ENCODE measurements at places on chromosomes 7 and 10.

GRCh38 chr7:12398186-12398585 is 5.5 kb downstream of the VWDE start:
- DNase-seq, result no peak

- no peak for DNase-seq
Observed at GRCh38 chr7:134777908-134778580, 1.4 kb upstream of the CALD1 start.

DNA sequence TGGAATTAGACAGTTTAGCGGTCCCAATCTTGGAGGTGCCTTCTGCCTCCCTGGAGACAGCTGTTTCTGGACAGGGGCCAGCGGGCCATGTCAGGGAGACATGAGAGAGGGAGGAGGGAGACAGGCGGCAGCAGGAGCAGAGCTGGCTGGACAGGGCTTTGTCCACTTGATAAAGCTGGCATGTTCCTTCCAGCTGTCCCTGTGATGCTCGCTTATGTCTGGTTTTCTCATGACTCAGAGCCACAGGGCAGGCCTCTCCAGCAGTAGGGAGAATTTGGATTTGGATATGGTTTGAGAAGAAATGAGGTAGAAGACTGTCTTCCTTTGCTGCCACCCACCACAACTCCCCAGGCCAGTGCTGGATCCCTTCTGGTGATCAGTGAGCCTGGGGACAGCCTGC is 51.7 kb upstream of the SORCS3 start:
- DNase-seq, result no peak

GRCh38 chr7:129569326-129569725 is 42.2 kb upstream of the NRF1 start:
- no peak for DNase-seq

DNA sequence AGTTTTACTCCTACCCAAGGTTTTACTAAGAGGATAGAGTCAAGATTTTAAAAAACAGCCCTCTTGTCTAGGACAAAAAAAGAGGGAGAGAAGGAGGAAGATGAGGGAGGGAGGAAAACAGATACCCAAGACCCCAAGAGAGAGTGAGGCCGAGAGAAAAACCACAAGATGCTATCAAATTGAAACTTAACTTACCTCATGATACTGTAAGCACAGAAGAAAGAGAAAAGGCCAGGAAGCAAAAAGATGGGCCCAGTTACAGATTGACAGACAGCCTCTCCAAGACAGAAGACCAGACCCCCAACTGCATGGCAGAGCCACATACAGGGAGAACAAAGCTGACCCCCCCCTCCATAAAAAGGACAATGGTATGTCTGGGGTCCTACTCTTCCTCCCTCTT is 11.4 kb downstream of the SEC31B start:
- DNase-seq, result no peak

DNA sequence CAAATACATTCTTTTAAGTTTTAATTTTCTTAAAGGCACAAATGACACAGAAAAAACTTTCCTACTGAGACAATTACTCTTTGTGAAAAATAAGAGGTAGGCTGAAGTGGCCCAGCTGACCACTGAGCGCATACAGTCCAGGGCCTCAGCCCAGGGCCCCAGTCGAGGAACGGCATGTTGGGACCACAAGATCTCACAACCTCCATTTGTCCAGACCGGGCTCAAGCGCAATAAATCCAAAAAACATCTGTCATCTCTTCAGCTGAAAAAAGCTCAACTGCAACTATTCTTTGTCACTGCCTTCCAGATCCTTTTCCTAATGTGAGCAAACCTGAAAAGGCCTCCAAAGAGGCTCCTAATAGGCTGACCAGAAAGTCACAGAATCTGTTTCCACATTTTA is 165.8 kb downstream of the SRPK2 start:
- no peak for DNase-seq

GRCh38 chr7:121529003-121529402 is 132.9 kb upstream of the FAM3C start:
- no peak for DNase-seq

All from effector CD8-positive, alpha-beta T cell (primary cell).